Activated CD4-positive, alpha-beta T cell treated with anti-CD3 and anti-CD28 coated beads, Interleukin-2, amount 10 ng/mL, durations not matched to agents 7 days and 5 days (primary cell): ENCODE measurements at places on chromosomes 16 and 17. TPM values are rescaled to one million over a fixed set of nuclear protein-coding genes. Genes with fewer than 3 reads are reported as not detected.
A peak's percentile ranks its signal among the peaks of the same experiment; 100 is the strongest.

GRCh38 chr16:81035975-81036750 is 521 bp downstream of the ATMIN start:
- DNase-seq = peak; percentile 56
- no peaks in the 10 kb centered on the region for H3K27me3 ChIP-seq
- H3K36me3 ChIP-seq = peaks cover 34% of the 10 kb centered on the region
- H3K4me3 ChIP-seq = peak overlapping the region; percentile 83
- H3K27ac ChIP-seq = peak overlapping the region; percentile 82

GRCh38 chr16:29899516-29900101 is at the start of gene SEZ6L2:
Gene SEZ6L2, minus strand, starts transcription at chr16:29899550. Its CDS starts 531 bp downstream, at chr16:29899019.
- no peak within 1 kb of the TSS for H3K27ac ChIP-seq
- H3K36me3 ChIP-seq = no peaks in the 10 kb centered on the region
- H3K27me3 ChIP-seq = peaks cover 32% of the 10 kb centered on the region
- H3K4me3 ChIP-seq = peak within 1 kb of the TSS; percentile 59
- DNase-seq = peak; percentile 80

DNA sequence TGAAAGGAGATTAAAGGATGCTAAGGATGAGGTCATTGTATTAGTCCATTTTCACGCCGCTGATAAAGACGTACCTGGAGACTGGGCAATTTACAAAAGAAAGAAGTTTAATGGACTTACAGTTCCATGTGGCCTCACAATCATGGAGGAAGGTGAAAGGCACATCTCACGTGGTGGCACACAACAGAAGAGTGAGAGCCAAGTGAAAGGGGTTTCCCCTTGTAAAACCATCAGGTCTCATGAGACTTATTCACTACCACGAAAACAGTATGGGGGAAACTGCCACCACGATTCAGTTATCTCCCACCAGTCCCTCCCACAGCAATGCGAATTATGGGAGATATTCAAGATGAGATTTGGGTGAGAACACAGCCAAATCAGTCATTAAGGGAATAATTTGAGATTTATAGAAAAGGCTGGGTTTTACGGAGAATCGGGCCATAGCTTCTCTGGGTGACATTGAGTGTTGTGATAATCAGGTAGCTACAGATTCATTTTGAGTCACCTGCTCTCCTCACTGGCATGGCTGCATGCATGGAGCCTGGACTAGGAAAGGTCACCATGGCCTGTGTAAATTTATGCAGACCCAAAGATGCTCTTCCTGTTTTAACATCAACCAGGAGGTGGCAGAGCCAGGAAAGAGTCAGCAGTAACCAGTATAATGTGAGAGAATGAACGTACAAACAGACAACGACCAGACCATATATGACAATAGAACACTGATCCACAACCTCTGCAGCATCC is 40.5 kb upstream of the DYNLRB2 start:
- peaks cover 3% of the 10 kb centered on the region for H3K4me1 ChIP-seq
- no peak overlapping the region for H3K27ac ChIP-seq
- H3K4me3 ChIP-seq = no peak overlapping the region
- H3K36me3 ChIP-seq = no peaks in the 10 kb centered on the region
- peaks cover 8% of the 10 kb centered on the region for H3K27me3 ChIP-seq

- no peak overlapping the region for H3K27ac ChIP-seq
- H3K27me3 ChIP-seq = peaks cover 13% of the 10 kb centered on the region
- no peak for DNase-seq
- peaks cover 5% of the 10 kb centered on the region for H3K4me1 ChIP-seq
These were observed 35.9 kb downstream of the CMTM4 start for GRCh38 chr16:66660422-66661209.

GRCh38 chr17:38568845-38569510 is 36.8 kb downstream of the SRCIN1 start:
- H3K36me3 ChIP-seq = no peaks in the 10 kb centered on the region
- no peak overlapping the region for H3K4me3 ChIP-seq
- peaks cover 1% of the 10 kb centered on the region for H3K4me1 ChIP-seq
- no peak for DNase-seq
- no peak overlapping the region for H3K27ac ChIP-seq
- H3K27me3 ChIP-seq = peaks cover 73% of the 10 kb centered on the region

- no peak overlapping the region for H3K27ac ChIP-seq
- peaks cover 25% of the 10 kb centered on the region for H3K4me1 ChIP-seq
- no peak overlapping the region for H3K4me3 ChIP-seq
- H3K27me3 ChIP-seq = no peaks in the 10 kb centered on the region
These were observed 3.7 kb downstream of the ELOB start for GRCh38 chr16:2773188-2773968.

GRCh38 chr17:48584223-48584741 is 5.8 kb downstream of the HOXB3 start:
- H3K4me3 ChIP-seq = peak overlapping the region; percentile 17
- no peak overlapping the region for H3K27ac ChIP-seq
- H3K27me3 ChIP-seq = peaks cover 97% of the 10 kb centered on the region
- H3K4me1 ChIP-seq = peaks cover 66% of the 10 kb centered on the region

GRCh38 chr17:62738281-62738680 is 69.8 kb downstream of the MARCHF10 start:
- no peaks in the 10 kb centered on the region for H3K36me3 ChIP-seq
- no peak for DNase-seq
- no peak overlapping the region for H3K4me3 ChIP-seq
- no peak overlapping the region for H3K27ac ChIP-seq
- H3K27me3 ChIP-seq = peaks cover 32% of the 10 kb centered on the region
- no peaks in the 10 kb centered on the region for H3K4me1 ChIP-seq

- no peak for DNase-seq
- no peak overlapping the region for H3K4me3 ChIP-seq
- no peaks in the 10 kb centered on the region for H3K4me1 ChIP-seq
- H3K27me3 ChIP-seq = no peaks in the 10 kb centered on the region
- no peaks in the 10 kb centered on the region for H3K36me3 ChIP-seq
- H3K27ac ChIP-seq = no peak overlapping the region
These were observed 105.0 kb upstream of the MON1B start for GRCh38 chr16:77085981-77086380.

DNA sequence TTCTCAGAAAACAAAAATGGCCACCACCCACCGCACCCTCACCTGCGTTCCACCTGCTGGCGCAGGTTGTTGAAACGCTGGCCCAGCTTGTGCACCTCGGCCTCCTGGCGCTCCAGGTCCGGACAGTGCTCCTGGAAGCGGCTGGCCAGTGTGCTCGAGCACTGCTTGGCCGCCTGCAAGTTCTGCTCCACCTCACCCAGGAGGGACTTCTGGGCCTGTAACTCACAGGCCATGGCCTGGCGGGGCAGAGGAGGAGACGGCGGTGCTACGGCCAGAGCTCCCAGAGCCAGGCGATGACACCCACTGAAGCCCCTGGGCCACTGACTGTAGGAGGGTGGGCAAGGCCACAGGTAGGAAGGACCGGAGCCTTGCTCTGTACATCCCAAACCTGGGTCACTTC is 43.4 kb downstream of the UBN1 start:
- no peak for DNase-seq
- H3K36me3 ChIP-seq = no peaks in the 10 kb centered on the region
- H3K27ac ChIP-seq = peak overlapping the region; percentile 41
- H3K4me3 ChIP-seq = no peak overlapping the region
- H3K4me1 ChIP-seq = no peaks in the 10 kb centered on the region
- H3K27me3 ChIP-seq = no peaks in the 10 kb centered on the region

GRCh38 chr16:68031951-68032350 is 8.9 kb downstream of the DUS2 start:
- no peak overlapping the region for H3K4me3 ChIP-seq
- peaks cover 23% of the 10 kb centered on the region for H3K4me1 ChIP-seq
- no peak for DNase-seq

- no peaks in the 10 kb centered on the region for H3K27me3 ChIP-seq
- DNase-seq = no peak
- H3K36me3 ChIP-seq = no peaks in the 10 kb centered on the region
- H3K27ac ChIP-seq = no peak overlapping the region
- no peak overlapping the region for H3K4me3 ChIP-seq
These were observed 19.0 kb upstream of the SMG1 start for GRCh38 chr16:18945233-18945632.

DNA sequence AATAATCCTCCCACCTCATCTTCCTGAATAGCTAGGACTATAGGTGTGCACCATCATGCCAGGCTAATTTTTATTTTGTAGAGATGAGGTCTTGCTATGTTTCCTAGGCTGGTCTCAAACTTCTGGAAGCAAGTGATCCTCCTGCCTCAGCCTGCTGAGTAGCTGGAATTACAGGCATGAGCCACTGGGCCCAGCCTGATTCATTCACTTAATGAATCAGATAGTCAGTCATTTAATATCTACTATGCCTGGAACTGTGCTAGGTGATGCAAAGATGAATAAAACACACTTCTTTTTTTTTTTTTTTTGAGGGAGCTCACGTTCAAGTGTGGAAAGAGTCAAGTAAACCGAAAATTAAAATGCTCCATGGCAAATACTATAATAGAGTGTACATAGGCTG is 39.4 kb downstream of the EFCAB13 start:
- no peak overlapping the region for H3K27ac ChIP-seq
- H3K4me1 ChIP-seq = no peaks in the 10 kb centered on the region
- no peak overlapping the region for H3K4me3 ChIP-seq
- no peaks in the 10 kb centered on the region for H3K36me3 ChIP-seq
- no peak for DNase-seq

GRCh38 chr16:19757026-19757425 is 39.0 kb downstream of the IQCK start:
- no peaks in the 10 kb centered on the region for H3K27me3 ChIP-seq
- no peak overlapping the region for H3K4me3 ChIP-seq
- H3K27ac ChIP-seq = no peak overlapping the region
- H3K36me3 ChIP-seq = no peaks in the 10 kb centered on the region

DNA sequence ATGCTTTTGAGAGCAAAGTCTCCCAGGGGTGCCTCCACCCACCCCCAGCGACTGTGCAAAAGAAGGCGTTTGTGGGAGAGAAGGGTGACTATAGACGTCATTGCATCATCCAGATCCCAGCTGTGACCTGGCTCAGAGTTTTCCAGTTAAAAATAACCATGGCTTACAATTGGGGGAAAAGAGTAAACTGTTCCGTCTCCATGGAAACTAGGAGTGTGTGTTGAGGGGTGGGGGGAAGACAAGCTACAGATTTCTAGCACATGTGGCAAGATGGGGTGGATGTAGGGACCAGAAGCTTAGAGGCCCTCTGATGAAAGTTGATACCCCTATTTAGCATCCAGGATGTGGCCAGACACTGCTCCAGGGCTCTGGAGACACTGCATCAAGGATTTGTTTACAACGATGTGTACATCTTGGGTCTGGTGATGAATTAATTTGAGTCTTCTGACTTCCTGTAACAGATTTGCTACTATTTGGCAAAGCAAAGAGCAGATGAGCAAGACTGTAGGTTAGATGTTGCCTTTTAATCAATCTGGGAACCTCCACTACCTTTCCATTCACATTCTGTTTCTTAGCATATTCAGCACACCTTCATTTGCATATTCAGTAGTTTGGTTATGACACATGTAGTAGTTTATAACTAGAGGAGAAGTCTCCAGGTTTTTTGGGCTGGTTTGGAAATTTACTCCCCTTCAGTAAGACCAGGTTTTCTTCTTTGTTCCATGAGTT is 6.2 kb upstream of the DUSP14 start:
- no peak for DNase-seq
- peaks cover 19% of the 10 kb centered on the region for H3K4me1 ChIP-seq
- H3K27me3 ChIP-seq = no peaks in the 10 kb centered on the region
- peaks cover 13% of the 10 kb centered on the region for H3K36me3 ChIP-seq
- no peak overlapping the region for H3K27ac ChIP-seq
- H3K4me3 ChIP-seq = no peak overlapping the region

DNA sequence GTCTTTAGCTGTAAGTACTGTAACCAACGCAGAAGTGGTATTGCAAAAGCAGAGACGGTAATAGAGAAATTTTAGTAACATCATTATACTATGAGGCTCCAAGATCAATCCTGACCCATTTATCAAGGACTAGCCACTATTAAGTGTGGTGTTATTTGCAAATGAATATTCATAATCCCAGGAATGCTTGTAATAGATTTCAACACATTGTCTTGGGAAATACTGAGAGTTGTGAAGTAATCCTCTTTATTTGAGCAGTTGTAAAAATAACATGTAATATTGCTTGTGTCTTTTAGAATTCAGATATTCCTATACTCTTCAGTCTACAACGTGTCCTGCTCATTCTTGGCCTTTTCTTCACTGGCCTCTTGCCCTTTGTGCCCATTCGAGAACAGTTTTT is 46.4 kb downstream of the GDPD1 start:
- H3K27ac ChIP-seq = no peak overlapping the region
- DNase-seq = no peak
- H3K4me1 ChIP-seq = no peaks in the 10 kb centered on the region
- no peaks in the 10 kb centered on the region for H3K36me3 ChIP-seq

DNA sequence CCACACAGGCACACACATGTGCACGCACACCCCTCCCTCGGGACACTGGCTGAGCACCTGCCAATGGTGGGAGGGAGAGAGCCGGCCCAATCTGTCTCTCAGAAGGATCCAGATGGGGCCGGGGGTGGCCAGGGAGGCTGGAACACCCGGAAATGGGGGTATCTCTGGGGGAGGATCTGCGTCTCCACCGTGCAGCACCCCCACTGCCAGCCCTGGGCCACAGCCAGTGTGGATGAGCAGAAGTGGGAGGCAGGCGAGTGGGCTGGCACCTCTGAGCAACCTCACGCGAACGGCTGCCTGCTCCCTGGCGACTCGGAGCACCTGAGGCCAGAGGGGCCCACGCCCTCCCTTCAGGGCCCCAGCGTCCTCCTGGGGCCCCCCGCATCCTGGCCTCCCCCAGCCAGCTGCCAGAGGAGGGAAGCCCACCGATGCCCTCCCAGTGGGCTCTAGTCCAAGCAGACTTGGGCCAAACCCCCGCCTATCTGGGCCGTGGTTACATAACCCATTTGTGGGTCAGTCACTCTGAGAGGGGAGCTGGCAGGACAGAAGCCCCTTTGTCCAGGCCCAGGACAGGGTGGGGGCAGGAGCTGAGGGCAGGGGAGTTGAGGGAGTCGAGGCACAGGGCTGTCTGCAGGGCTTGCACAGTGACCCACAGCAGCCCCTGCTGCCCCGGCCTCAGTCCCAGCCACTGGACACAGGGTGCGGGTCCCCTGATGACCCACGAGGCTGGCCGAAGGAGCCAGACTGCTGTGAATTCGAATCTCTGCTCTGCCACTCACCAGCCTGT is 5.6 kb downstream of the CASKIN1 start:
- no peak overlapping the region for H3K27ac ChIP-seq
- DNase-seq = no peak
- H3K4me1 ChIP-seq = peaks cover 4% of the 10 kb centered on the region

GPR139 gene
- not detected for total RNA-seq

IGFBP4 gene
- total RNA-seq = 67.9 TPM

FOXJ1 gene
- total RNA-seq = 0.20 TPM

PRSS33 gene
- total RNA-seq = not detected

KRT37 gene
- total RNA-seq = not detected

SLC16A5 gene
- total RNA-seq = 11.4 TPM

KRTAP3-1 gene
- not detected for total RNA-seq

NPIPA5 gene
- 1.0 TPM for total RNA-seq

CES3 gene
- total RNA-seq = 5.9 TPM

CDH11 gene
- total RNA-seq = not detected

LRRC37A2 gene
- total RNA-seq = 11.1 TPM
